ENCODE measurements at places on chromosomes 16 and 17.

- no peak for DNase-seq
These were observed 4.4 kb upstream of the CYB561 start for GRCh38 chr17:63450551-63450950.

GRCh38 chr16:11224894-11225676 is 30.9 kb downstream of the SOCS1 start:
- DNase-seq, result no peak

DNA sequence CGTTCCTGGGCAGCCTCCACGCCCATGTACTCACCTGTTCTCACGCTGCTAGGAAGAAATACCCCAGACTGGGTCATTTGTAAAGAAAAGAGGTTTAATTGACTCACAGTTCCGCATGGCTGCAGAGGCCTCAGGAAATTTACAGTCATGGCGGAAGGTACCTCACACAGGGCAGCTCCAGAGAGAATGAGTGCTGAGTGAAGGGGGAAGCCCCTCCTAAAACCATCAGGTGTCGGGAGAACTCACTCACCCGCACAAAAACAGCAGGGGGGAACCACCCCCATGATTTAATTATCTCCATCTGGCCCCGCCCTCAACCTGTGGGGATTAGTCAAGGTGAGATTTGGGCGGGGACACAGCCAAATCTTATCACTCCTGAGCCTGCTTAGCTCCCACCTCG is 18.2 kb downstream of the RAB40C start:
- DNase-seq, result no peak

DNA sequence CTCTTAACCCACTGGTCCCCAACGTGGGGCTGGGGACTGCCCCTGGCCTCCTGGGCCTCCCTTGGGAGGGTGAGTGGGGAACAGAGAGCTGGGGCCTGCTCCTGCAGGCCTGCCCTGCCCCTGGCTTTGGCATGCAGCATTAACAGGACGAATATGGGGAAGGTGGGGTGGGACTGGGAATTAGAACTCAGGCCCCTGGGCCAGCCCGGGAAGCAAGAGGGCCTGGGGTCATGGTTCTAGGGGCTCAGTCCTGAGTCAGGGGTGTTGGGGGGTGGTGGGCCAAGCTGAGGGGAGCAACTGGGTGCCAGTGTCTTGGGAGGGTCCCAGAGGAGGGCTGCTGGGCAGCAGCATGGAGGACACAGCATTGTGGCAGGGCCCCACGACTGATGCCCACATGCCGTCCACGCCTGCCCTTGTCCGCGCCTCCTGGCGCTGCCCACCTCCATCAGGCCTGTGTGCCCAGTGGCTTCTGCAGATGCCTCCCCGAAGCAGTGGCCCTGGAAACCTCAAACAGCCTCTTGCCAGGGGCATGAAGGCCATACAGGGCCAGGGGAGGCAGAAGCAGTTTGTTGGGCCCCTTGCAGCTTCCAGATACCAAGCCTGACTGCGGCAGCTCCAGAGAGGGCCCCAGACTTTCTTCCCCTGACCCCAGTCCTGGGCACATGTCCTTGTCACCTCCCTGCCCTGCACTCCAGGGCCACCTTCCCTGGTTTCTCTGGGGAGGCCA is 4.8 kb downstream of the MAP2K3 start:
- no peak for DNase-seq

DNA sequence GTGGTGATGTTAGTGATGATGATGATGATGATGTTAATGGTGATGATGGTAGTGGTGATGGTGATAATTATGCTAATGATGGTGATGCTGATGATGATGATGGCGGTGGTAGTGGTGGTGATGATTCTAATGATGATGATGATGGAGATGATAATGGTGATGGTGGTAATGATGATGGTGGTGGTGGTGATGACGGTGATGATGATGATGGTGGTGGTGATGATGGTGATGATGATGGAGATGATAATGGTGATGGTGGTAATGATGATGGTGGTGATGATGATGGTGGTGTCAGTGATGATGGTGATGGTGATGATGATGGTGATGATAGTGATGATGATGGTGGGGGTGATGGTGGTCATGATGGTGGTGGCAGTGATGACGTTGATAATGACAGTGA is 132.5 kb downstream of the DNAH9 start:
- no peak for DNase-seq

DNA sequence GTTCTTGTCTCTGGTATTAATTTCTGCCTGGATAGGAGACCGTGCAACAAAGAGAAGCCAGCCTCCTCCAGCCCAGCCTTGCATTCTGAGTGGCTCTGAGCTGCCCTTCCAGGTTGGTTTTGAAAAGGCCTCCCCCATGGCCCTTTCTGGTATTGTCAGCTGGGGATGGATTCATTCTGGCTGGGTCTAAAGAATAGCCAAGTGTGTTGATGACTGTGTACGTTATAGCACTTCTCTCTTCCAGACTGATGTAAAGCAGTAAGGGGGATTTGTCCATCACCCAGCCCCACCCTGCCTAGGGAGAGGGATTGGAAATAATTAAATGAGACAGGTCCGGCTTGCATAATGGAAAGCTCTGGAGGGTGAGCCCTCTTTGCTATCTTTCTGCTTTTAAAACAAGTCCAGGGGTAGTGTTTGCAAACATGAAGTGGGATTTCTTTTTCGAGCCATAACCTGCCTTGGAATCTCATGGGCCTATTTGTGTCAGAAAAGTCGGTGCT is 146.4 kb downstream of the MSI2 start:
- no peak for DNase-seq

DNA sequence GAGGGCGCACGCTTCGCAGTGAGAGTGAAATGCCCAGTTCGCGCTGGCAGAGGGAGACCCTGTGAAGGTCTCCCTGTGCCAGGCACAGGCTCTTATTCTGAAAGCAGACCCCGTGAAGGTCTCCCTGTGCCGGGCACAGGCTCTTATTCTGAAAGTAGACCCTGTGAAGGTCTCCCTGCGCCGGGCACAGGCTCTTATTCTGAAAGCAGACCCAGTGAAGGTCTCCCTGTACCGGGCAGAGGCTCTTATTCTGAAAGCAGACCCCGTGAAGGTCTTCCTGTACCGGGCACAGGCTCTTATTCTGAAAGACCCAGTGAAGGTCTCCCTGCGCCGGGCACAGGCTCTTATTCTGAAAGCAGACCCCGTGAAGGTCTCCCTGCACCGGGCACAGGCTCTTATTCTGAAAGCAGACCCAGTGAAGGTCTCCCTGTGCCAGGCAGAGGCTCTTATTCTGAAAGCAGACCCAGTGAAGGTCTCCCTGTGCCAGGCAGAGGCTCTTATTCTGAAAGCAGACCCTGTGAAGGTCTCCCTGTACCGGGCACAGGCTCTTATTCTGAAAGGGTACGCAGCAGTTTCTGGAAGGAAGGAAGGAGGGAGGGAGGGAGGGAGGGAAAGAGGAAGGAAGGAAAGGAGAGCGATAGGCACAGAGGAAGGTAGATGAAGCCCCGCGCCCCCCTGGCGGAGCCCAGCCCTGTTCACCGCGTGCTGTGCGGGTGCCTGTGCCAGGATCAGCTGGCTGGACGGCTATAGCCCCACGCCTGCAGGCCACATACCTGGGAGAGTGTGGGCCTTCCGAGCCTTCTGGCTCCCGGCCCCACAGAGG is 55.3 kb downstream of the WDR45B start:
- peak; percentile 94 for DNase-seq

DNA sequence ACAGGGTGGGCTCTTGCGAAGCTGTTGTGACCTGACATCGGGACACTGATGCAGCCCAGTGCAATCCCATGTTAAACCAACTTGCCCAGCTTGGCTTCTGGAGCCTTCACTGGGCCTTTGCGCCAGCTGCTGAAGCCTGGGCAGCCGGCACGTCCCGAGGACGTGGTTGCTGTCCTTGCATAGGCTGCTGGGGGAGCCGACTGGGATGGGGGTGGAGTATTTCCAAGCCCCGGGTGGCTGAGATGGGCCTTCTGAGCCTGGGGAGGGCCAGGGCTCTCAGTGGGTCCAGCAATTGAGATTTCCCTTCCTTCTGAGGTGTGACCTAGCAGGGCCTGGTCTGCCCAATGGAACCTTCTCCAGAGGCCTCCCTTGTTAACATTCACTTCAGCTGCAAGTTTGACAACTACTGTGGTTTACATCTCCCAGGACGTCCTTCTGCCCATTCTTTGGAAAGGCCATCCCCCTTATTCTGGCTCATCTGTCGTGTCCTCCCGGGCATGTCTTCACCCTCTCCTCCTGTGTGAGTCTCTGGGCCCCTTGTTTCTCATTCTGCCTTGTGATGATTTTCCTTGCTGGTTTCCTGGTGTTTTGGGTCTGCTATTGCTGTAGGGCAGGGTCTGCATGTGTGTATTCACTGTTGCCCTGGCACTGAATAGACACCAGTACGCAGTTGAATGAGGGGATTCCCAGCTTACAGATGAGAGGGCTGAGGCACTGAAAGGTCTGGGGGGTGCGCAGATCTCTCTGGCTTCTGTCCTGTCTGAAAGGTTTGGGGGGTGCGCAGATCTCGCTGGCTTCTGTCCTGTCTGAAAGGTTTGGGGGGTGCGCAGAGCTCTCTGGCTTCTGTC is 34.4 kb downstream of the HAPSTR1 start:
- DNase-seq, result no peak

DNA sequence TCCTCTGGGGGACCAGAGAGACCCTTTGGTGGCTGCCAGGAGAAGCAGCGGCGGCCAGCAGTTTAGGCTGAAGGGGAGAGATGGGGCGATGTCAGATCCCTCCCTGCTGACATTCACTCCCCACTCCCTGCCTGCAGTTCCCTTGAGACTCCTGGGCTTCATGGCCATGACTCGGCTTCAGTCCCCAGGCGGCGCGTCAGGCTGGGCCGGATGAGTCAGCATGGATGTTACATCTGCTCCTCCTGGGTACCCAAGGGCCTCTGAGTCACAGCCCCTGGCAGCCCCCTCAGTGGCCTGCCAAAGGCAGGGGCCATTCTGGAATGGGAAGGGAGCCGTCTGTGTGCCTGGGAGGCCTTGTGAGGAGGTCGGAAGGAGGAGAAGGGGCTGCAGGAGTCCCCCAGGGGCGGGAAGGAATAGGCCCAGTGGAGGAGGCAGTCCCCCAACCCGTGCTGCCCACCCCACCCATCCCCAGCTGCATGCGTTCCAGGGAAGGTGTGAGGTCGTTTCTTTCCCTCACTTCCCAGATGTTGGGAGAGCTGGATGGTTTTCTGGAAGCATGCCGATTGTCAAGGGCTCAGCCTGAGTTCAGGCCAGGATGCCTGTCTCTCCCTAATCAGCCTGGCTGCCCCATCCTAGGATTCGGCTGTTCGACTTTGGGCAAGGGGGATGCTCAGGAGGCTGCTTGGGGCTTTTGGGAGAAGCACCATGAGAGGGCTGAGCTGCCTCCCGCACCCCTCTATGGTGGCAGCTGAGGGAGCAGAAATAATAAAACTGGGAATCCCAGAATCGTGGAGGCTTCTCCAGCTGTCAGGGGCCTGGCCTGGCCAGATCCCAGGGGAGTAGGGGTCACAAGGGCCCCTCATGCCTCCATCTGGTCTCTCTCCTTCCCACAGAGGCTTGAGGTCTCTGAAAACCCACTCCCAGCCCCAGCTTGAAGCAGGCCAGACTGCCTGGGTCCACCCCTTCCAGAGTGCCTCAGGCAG is 9.7 kb downstream of the RHBDL3 start:
- peak; percentile 43 for DNase-seq
